Stimulated activated CD8-positive, alpha-beta memory T cell treated with anti-CD3 and anti-CD28 coated beads, Interleukin-12 subunit alpha, Interleukin-12 subunit beta, amount 100 ng/mL, for 4 hours (primary cell): ENCODE measurements at places on chromosomes 4 and X.

DNA sequence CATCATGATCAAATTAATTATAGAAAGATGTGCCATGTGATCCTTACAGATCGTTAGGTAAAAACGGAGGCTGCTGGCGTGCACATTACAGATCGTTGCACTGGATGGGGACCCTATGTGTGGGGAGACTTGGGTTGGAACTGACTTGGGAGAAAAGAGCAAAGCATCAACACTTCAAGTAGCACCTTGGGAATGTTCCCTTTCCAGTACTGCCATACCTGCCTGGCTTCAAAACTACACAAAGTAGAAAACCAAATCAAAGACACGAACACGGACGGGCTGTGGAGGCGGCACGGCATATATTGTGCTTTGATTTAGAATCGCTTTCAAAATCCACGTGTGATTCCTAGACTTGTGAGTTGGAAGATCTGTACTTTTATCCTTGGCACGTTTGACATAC lies 898 bp downstream of the CMC4 start:
- DNase-seq = no peak

GRCh38 chr4:24521544-24521943 lies 62.8 kb downstream of the DHX15 start:
- DNase-seq = no peak

GRCh38 chr4:122865425-122865824 lies 38.8 kb downstream of the FGF2 start:
- no peak for DNase-seq

- no peak for DNase-seq
Observed at GRCh38 chrX:129540722-129541184, 694 bp downstream of the OCRL start.

DNA sequence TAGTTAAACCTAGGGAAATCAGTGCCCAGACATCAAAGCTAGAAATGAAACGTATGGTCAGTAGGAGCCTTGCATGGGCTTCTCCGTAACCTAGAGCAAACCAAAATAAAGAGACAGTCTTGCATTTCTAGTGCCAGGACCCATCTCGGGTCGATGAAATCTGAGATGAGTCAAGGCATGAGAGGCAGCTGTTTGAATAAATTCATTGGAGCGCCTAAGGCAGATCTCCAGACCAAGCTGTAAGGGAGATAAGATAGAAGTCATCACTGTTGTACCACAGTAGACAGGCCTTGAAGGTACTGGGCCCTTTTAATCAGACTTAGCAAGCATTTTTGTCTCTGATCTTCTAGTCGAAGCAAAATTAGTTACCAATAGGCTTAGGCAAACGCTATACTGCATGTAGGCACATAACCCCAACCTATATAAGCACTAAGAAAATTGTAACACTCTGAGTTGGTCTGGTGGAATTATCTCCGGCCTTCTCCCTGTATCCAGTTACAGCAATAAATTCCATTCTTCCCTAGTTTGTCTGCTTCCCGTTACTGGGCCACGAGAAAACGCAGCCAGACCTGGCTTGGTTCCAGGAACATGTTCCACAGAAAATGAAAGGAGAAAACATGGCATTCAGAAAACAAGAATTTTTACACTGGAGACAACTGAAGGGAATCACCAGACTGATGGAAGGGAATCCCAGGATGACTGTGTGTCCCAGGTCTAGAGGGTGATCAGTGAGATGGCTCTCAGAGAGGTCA lies 21.1 kb upstream of the PAPSS1 start:
- no peak for DNase-seq

DNA sequence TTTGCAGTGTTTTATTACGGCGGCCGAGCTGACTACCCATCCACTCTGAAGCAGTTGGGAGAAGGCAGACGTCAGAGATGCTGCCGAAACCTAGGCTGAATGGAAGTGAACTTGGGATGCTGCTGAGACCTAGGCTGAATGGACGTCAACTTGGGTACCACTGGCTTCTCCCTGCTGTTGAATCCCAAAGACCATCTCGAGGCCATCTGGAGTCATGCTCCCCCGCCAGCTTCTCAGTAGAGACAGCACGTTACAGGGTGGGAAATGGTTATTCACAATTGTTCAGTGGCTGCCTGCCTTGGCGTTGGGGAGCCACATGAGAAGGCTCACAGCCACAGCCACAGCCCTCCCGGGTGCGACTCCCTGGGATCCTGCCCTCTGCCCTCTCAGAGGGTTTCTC lies 40.9 kb downstream of the P2RY8 start:
- DNase-seq = no peak

DNA sequence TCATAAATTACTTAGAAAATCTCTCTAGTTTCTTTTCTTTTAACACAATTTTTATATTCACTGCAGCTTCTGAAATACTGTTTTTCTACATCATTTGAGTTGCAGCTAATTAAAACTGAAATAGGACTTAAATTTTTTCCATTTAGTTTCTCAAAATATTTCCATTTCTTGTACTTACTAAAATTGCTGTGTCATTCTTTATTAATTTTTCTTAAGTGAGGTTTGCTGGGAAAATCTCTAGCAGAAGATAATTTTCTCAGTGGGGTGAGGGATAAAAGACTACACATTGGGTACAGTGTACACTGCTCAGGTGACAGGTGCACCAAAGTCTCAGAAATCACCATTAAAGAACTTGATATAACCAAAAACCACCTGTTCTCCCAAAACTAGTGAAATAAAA lies 57.7 kb downstream of the RNF150 start:
- no peak for DNase-seq

GRCh38 chrX:9357518-9358114 lies 107.2 kb upstream of the TBL1X start:
- DNase-seq = no peak

GRCh38 chrX:153450949-153451277 lies 5.1 kb upstream of the TREX2 start:
- DNase-seq = no peak

GRCh38 chrX:131264665-131265064 lies 24.4 kb downstream of the IGSF1 start:
- no peak for DNase-seq

GRCh38 chrX:151359931-151360871 lies 36.8 kb upstream of the VMA21 start:
- DNase-seq = no peak

- no peak for DNase-seq
Observed at GRCh38 chr4:173135241-173135847, 33.3 kb upstream of the GALNT7 start.

DNA sequence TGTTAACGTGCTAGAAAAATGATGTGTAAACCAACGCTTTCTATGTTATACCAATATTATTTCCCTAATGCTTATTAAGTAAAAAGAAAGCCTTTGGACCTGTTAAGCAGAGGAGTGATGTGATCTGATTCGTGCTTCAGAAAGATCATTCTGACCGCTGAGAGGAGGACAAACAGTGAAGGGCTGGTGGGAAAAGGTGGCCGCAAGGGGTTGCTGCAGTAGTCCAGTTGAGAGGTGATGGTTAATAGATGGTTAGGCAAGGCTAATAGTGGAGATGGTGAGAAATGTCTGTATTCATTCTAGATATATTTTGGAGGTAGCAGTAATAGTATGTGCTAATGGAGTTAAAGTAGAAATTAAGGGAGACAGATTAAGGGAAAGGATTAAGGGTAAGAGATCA lies 12.9 kb upstream of the VGLL1 start:
- DNase-seq = no peak

DNA sequence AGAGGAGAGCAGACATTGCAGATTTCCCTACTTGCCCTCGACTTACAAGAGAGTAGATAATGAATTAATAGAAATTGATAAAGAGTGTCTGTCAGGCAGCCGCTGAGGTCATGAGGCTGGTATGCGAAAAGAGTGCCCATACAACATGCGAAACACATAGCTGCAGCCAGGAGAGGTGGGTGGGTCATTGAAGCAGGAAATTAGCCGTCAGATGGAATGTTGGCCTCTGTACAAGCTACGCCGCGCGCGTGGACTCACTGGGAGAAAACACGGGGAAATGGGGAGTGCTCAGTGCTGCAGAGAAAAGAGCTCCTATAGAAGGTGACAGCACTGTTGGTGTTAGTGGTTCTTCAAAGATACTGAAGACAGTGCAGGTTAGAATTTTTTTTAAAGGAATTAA lies 125.1 kb downstream of the RAPGEF2 start:
- no peak for DNase-seq

GRCh38 chr4:129429581-129430320 lies 333.8 kb downstream of the C4orf33 start:
- no peak for DNase-seq

GRCh38 chrX:2401201-2401589 lies 99.6 kb downstream of the DHRSX start:
- no peak for DNase-seq

- DNase-seq = no peak
Observed at GRCh38 chr4:189660722-189661360, 279.8 kb upstream of the FRG1 start.

- DNase-seq = no peak
Observed at GRCh38 chrX:35380808-35381700, 417.1 kb upstream of the MAGEB16 start.
